Lower leg skin (tissue), 4 donors: ENCODE measurements at places on chromosomes 3 and 15. TPM values are rescaled to one million over a fixed set of nuclear protein-coding genes. Genes with fewer than 3 reads are reported as not detected.

Gene TMEM207
- total RNA-seq: not detected

Gene SHF
- total RNA-seq: 9.3 TPM

Gene GOLGA6A
- total RNA-seq: not detected

Gene RASGRP1
- 15.0 TPM for total RNA-seq

- no peak for DNase-seq
These were observed at the start of gene PROK2 for GRCh38 chr3:71784914-71785531. TSS of gene PROK2 (minus strand) at chr3:71785148. CDS start at chr3:71785052, 96 bp downstream.

DNA sequence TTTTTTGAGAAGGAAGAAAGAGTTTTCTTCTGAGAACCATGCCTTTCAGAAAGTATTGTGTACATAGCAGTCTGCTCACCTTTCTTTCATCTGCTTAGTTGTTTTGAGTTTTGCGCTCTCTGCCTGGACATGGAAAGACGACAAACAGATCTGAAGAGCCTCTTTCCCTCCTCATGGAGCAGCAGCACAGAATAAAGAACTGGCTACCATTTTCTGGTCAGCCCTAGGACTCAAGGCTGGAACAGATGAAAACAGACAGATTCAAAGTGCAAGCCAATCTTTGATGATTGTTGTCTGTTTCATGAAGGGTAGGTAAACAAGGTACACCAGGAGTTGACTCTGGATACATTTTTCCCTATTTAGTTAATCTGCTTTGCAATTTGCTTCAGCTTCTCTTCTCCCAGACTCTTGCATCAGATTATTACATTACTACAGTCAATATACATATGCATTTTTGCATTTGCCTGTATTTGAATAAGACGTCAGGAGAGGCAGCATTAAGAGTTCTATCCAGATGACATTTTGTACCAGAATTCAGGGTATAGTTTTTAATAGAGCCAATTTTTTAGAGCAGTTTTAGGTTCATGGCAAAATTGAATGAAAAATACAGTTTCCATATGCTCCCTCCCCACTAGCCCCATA, 34.7 kb upstream of the MINAR1 start:
- DNase-seq: no peak

DNA sequence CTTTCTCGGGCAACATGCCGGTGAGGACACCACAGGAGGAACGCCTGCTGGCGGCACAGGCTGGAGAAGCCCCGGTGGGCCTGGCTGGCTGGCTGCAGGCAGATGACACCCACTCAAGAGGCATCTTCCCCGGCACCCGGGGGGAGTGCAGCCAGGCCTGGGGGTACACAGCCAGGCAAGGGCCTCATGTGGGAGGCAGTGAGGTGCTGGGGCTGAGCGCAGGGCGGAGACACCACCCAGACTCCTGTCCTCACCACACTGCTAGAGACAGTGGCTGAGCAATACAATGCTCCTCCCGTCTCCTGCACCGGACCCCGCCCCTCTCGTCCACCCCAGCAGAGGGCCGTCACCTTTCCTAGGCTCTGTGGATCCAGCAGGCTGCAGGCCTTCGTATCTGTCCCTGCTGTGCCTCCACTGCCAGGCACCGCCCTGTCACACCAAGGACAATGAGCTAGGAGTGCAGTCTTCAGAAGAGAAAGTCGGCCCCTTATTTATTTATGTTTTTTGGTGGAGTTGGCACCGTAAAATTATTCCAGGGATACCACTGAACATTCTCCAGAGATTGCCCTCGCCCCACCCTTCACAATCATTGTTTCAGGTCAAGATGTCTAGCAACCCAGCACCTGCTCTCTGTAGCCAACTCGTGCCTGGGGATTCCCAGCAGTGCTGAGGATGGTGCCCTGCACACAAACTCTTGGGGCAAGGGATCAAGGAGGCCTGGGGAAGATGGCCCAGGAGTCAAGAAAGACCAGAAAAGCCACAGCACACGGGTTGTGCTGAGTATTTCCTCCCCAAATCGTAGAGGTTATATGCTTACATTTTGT, 129.1 kb downstream of the ATP10A start:
- no peak for DNase-seq

- no peak for DNase-seq
These were observed 93.6 kb upstream of the FAM174B start for GRCh38 chr15:92749216-92749615.
